ENCODE measurements at places on chromosomes 3 and 15.

- no peak for DNase-seq
Measured at GRCh38 chr15:80673561-80674244, 21.4 kb upstream of the ABHD17C start.

DNA sequence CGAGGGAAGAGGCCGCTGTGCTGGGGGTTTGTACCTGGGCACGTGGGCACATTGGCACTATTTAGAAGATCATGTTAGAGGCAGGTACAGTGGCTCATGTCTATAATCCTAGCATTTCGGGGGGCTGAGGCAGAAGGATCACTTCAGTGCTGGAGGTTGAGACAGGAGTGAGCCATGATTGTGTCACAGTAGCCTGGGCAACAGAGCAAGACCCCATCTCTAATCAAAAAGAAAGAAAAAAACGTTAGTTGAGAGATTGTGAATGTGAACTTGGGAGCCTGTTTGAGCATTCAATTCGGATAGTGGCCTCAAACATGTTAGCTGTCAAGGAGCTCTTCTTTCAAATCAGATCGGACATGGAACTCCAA lies 36.6 kb downstream of the IDH2 start:
- no peak for DNase-seq

DNA sequence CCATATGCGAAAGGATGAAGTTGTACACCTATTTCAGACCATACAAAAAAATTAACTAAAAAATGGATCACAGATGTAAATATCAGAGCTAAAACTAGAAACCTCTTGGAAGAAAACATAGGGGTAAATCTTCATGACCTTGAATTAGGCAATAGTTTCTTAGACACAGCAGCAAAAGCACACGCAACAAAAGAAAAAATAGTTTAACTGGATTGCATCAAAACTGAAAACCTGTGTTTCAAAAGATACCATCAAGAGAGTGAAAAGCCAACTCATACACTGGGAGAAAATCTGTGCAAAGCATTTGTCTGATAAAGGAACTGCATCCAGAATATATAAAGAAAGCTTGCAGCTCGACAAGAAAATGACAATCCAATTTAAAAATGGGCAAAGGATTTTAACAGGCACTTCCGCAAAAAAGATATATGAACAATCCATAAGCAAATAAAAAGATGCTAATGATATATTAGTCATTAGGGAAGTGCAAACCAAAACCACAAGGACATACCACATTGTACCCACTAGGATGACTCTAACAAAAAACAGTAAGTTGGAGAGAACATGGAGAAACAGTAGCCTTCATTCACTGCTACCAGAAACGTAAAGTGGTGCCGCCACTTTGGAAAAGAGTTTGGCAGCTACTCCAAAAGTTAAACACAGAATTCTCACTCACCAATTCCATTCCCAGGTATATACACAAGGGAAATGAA lies 263.1 kb downstream of the ADAMTS17 start:
- no peak for DNase-seq

GRCh38 chr15:100924436-100924835 lies 5.3 kb downstream of the LRRK1 start:
- DNase-seq, result no peak

DNA sequence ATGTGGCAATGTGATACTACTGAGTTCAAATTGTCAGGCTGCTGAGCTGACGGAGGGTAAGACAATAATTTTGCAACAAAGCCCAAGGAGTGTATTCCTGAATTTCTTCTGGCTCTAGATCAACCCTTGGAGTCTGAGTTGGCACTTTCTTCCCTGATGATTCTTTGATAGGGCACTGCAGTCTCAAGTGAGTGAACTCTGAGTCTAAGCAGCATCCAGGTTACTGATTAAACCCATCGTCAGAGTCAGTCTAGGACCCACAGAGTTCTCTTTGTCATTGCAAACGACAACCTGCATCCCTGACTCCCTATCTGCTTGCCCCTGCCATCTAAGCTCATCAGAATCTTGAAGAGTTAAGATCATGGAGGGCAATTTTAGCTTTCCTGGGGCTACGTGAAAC lies 58.6 kb downstream of the MME start:
- DNase-seq, result no peak

- DNase-seq, result no peak
Measured at GRCh38 chr3:60146121-60146520, 1096.3 kb upstream of the CFAP20DC start.

GRCh38 chr3:143658861-143659260 lies 189.4 kb downstream of the SLC9A9 start:
- DNase-seq, result no peak

GRCh38 chr3:11381563-11381962 lies 109.4 kb downstream of the ATG7 start:
- DNase-seq, result no peak

GRCh38 chr3:13013151-13013561 lies 60.1 kb downstream of the IQSEC1 start:
- no peak for DNase-seq

DNA sequence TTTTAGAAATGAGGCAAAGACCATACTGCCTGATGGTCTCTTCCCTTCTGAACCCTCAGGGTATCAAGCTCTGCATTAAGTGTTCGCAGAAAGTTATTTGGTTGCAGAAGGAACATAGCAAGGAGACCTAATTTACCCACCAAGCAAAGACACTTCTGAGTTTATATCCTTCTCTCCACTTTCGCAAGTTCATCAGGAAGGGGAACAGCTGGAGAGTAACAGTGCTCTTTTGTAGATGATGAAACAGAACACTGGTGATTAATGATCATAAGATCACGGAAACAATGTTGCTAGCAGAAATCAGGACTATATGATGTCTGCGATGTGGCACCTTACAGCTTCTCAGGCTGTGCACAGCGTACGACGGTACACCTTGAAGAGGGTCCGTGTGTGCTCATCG lies 62.1 kb downstream of the NCEH1 start:
- DNase-seq, result no peak

DNA sequence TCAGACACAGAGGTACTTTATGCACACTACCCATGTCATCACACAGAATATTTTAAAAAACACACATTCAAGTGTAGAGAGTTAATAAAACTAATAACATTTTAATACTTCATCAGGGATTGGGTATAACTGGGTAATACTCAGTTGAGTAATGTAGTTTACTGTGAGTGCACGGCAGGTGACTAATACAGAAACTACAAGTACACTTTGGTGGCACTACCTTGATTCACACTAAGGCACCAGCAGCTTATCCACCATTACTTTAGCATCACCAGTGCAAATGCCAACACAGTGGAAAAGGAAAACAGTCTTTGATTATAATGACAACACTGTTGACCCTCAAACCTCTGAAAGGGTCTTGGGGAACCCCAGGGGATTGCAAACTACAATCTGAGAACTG lies 33.6 kb downstream of the ZNF280D start:
- DNase-seq, result no peak

DNA sequence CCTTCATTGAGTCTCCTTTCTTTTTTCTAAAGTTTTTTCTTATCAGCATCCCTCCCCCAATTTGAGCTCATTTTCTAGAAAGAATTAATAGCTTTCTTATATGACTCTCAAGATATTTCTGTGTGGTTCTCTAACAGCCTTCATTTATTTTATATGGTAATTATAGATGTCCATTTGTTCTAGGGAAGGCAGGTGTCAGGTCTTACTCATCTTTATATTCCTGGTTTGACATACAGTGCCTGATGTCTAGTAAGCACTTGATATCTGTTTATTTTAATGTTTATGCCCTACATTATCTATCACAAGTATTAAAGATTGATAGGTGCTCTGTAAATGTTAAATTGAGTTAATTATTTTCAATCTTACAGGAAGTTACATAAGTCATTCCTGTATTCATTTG lies 426.7 kb upstream of the TPRG1 start:
- no peak for DNase-seq

DNA sequence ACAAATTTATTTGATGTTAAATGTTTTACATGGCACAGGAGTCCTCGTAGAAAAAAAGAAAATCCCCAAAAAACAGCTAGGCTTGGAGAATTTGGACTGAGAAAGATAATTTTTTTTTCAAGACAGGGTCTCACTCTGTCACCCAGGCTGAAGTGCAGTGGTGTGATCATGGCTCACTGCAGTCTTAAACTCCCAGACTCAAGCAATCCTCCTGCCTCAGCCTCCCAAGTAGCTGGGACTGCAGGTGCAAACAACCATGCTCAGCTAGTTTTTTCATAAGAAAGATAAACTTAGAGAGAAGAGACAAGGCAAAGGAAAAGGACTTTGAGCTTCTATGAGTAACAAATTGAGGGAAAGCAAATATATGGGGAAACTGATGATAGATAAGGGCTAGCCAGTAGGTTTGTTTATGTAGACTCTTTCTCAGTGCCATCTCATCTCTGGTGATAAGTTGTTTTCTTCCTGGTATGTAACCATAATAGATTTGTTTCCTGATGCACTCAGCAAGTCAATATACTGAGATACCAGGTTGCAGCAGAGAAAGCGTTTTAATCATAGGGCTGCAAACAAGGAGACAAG lies 13.1 kb upstream of the TRMT10C start:
- no peak for DNase-seq

- no peak for DNase-seq
Measured at GRCh38 chr15:39409876-39410530, 170.9 kb upstream of the THBS1 start.

DNA sequence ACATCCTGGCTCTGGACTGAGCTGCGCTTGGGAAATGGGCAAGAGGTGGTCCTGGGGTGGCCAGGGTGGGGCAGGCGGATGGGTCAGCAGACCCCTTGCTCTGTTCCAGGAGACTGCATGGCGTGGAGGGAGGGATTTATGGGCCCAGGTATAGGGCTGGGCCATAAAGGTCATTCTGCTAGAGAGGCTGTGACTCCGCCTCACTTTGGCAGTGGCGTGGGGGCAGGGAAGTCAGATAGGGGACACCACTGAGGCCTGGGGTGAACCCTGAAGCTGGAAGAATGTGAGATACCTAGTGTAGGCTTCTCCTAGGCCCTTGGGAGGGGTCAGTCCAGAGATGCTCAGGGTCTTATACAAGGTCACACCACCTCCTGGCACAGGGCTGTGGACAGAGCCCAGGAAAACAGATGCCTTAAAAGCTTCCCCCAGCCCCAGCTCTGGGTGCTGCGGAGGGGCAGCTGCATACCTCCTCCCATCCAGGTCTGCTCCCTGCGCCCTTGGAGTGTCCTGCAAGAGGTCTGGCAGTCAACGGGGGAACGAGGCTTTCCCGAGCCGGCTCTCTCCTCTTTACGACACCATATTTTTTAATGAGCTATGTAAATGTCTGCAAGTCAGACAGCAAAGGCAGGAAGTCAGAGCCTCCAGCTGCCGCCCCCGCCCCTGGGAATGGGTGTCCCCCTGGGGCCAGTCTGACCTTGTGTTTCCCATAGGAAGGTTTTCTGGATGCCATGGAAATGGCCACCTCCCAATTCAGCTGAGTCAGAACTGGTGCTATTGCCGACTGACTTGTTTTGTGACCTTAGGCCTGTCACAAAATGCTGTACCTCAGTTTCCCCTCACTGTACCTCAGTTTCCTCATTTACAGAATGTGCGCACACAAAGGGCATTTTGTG lies 26.3 kb downstream of the LINGO1 start:
- no peak for DNase-seq

DNA sequence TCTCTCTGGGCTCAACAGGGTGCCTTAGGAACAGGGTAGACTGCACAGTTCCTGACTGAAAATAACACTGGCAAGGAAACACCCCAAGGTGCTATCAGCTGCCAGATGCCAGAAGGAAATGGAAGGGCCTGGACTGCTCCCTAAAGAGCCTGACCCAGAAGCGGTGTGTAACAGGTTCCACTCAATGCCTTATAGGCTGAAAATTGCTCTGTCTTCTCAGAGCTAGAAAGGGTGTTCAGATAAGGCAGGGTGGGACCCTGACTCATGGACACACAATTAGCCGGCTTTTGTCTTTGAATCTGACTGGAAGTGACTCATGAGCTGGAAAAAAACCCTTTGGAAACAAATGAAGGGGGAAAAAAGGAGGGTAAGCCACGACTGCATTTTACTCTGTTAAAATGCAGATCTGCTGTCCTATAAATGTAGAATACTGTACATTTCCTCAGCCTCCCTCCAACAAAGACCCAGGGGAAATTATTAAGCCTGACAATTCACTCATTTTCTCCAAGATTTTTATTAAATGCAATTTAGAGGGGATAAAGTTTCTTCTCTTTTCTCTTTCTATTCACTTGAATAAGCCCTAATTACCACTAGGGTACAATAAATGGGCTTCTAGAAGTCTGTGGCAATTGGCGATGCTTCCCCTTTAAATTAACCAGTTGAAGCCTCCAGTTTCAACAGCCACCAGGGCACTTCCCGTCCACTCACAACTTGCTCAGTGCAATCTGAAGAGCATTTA lies 160.2 kb upstream of the TBL1XR1 start:
- no peak for DNase-seq

GRCh38 chr3:196604548-196604947 lies 34.9 kb upstream of the NRROS start:
- peak; percentile 77 for DNase-seq

- no peak for DNase-seq
Measured at GRCh38 chr15:84987949-84988624, 6.4 kb downstream of the PDE8A start.

- no peak for DNase-seq
Measured at GRCh38 chr3:73885862-73886261, 261.1 kb upstream of the PDZRN3 start.

GRCh38 chr15:85307687-85308045 lies 72.7 kb upstream of the AKAP13 start:
- DNase-seq, result no peak

GRCh38 chr3:25419251-25419650 lies 8.8 kb upstream of the RARB start:
- no peak for DNase-seq

- no peak for DNase-seq
Measured at GRCh38 chr3:112671930-112672715, 31.2 kb upstream of the CCDC80 start.

GRCh38 chr3:16060358-16060852 lies 114.1 kb upstream of the GALNT15 start:
- DNase-seq, result no peak

- DNase-seq, result no peak
Measured at GRCh38 chr3:81891055-81891895, 129.8 kb upstream of the GBE1 start.

- DNase-seq, result no peak
Measured at GRCh38 chr3:87173776-87174175, 53.3 kb upstream of the CHMP2B start.

DNA sequence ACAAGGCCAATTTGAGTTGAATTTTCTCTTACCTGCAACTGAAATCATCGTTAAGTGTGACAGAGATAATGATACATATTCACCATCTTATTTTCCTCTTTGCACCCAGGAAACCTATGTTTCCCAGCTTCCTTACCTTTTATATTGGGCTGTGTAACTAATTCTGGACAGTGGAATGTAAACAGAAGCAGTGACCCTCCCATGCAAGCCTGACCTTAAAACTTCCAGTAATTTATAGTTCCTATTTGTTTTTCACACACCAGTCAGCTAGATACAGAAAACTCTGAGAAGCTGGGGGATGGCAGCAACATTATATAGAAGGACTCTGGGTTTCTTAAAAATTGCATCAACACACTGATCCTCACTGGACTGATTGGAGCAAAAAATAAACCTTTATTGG lies 4.5 kb upstream of the ZNF280D start:
- no peak for DNase-seq

GRCh38 chr15:74790080-74790916 lies 8.4 kb downstream of the CSK start:
- peak; percentile 48 for DNase-seq
